Tibial nerve (tissue), 4 donors: ENCODE measurements at places on chromosomes 3 and 15. TPM values are rescaled to one million over a fixed set of nuclear protein-coding genes. Genes with fewer than 3 reads are reported as not detected.
A peak's percentile ranks its signal among the peaks of the same experiment; 100 is the strongest.

- DNase-seq, result no peak
Measured at GRCh38 chr15:85619992-85620689, 174.6 kb downstream of the KLHL25 start.

- DNase-seq, result no peak
Measured at GRCh38 chr3:184110316-184110725, 13.5 kb downstream of the HTR3E start.

- DNase-seq, result no peak
Measured at GRCh38 chr3:143881095-143881494, 32.8 kb upstream of the SLC9A9 start.

DNA sequence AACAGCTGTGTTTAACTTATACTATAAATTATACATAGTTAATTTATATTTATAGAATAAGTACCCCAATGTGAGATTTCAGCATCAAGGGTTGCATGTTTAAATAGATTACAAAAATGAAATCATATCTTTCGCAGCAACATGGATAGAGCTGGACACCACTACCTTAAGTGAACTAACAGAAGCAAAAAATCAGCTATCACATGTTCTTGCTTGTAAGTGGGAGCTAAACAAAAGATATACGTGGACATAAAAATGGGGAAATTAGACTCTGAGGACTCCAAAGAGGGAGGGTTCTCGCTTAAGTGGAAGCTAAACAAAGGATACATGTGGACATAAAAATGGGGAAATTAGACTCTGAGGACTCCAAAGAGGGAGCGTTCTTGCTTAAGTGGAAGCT lies 626.5 kb upstream of the DPPA4 start:
- DNase-seq, result no peak

- no peak for DNase-seq
Measured at GRCh38 chr15:76253691-76254473, 57.4 kb downstream of the ETFA start.

DNA sequence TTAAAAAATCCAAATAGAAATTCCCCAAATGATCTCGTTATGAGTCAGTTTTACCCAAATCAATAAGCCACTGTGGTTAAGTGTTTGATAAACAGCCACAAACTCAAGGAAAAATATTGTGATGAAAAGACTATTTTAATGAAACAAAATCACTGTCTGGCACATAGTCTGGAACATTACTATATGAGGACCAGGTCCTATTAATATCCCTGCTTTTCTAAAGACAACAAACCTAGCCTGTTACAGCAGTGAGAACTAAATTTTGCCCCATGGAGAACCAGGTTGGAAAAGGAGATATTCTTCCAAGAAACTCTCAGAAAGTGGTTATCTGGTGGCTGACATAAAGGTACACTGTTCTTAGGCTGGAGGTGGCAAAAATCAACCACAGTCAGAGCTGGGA lies 27.7 kb upstream of the ZNF385D start:
- DNase-seq, result no peak

- DNase-seq, result no peak
Measured at GRCh38 chr3:44886561-44886960, 12.2 kb downstream of the TGM4 start.

GRCh38 chr15:59174835-59175831 lies 31.5 kb upstream of the LDHAL6B start:
- DNase-seq, result peak; percentile 28

- no peak for DNase-seq
Measured at GRCh38 chr3:105062853-105063252, 303.9 kb upstream of the ALCAM start.

- DNase-seq, result no peak
Measured at GRCh38 chr3:41711651-41712050, 250.3 kb downstream of the ULK4 start.

DNA sequence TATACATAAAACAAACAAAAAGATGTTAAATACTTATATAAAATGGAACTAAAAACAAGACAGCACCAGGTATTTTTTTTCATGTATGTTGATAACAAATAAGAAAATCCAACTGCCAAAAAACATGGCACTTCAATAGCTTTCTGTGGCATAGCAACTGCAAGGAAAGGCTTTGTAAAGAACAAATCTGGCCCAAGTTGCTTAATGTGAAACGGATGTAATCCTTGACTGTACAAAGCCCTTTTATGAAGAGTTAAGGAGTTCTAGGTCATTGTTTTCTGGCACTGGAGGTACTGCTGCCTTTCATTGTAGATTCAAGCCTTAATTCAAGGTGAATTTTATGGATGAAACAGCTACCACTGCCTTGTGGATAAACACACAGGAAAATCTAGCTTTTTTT lies 68.8 kb upstream of the SLC12A8 start:
- no peak for DNase-seq

- DNase-seq, result no peak
Measured at GRCh38 chr3:6444888-6445658, 415.8 kb upstream of the GRM7 start.

- no peak for DNase-seq
Measured at GRCh38 chr3:98964784-98965183, 63.3 kb upstream of the DCBLD2 start.

DNA sequence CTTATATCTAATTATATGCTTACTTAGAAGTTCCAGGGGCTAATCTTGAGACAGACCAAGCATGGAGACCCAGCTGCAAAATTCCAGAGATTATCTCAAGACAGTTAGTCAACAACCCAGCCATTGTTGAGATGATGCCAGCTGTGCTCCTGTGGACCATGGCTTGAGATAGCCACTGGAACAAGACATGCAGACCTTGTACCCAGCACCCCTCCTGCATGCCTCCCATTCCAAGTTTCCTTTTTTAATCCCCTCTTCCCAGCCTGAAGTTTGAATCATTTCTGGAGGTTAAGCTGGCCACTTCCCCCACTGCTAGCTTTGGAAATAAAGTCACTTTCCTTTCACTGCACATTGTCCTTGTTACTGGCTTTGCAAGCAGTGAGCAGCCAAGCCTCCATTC lies 53.8 kb downstream of the IMPG2 start:
- DNase-seq, result no peak

GRCh38 chr15:41523097-41523496 lies 9.5 kb upstream of the LTK start:
- DNase-seq, result no peak

DNA sequence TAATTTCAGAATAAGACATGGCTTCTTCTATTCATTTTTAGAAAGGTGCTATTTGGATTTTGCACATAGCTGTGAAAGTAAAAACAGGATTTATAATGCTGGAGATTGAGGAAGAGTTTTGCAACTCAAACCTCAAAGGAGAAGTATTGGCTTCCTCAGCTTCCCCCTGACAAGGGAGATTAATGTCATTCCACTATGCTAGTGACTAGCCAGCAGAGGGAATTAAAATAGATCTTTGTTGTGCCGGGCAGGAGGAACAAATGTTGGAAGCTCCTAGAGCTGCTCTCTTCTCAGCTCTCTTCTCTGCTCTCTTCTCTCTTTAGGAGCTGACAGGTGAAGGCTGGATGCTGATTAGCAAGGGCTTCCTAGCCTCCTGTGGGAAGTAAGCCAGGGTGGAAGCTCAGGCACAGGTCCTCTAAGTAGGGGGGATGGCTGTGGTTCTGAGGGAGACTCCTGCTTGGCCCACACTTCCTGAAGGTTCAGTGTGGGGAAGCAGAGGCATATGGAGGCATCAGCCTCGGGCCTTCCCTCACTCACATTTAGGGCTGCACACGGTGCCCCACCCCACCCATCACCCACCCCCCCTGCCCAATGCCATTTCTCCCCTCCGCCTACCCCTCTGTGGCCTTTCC lies 29.6 kb downstream of the CX3CR1 start:
- DNase-seq, result no peak

Gene DNAH12
- total RNA-seq, result under 0.01 TPM

Gene C2CD4A
- total RNA-seq, result 0.30 TPM

Gene AHSG
- total RNA-seq, result not detected

Gene ARRDC4
- 68.2 TPM for total RNA-seq

Gene PLCL2
- total RNA-seq, result 17.7 TPM
